ENCODE measurements at places on chromosomes 2 and 18. TPM values are rescaled to one million over a fixed set of nuclear protein-coding genes. Genes with fewer than 3 reads are reported as not detected.

The MFSD6 gene
- 31.0 TPM for total RNA-seq

The ZNF804A gene
- total RNA-seq, result 23.1 TPM

The TMEM169 gene
- total RNA-seq, result 166 TPM

The RNF125 gene
- 1.5 TPM for total RNA-seq

The KCNJ13 gene
- total RNA-seq, result not detected

The LAMA1 gene
- total RNA-seq, result 32.0 TPM

The LDLRAD4 gene
- 0.29 TPM for total RNA-seq

The CYP27A1 gene
- 0.98 TPM for total RNA-seq

The LYG1 gene
- 1.2 TPM for total RNA-seq

The UGT1A4 gene
- not detected for total RNA-seq

The RGPD5 gene
- 88.5 TPM for total RNA-seq

The TANK gene
- total RNA-seq, result 45.9 TPM

The PROM2 gene
- total RNA-seq, result 5.4 TPM

The PLEKHH2 gene
- total RNA-seq, result 0.71 TPM

The TMEFF2 gene
- total RNA-seq, result 23.9 TPM

The KLHL30 gene
- 3.5 TPM for total RNA-seq

The GRP gene
- not detected for total RNA-seq

The OSBPL1A gene
- 27.5 TPM for total RNA-seq

The IL36G gene
- total RNA-seq, result not detected

The KLHL41 gene
- total RNA-seq, result not detected
